Natural killer cell treated with Interleukin-12 subunit alpha and Interleukin-12 subunit beta and Interleukin-15 and Interleukin-18, amount 100 ng/mL, for 72 hours (primary cell): ENCODE measurements at places on chromosomes 2 and 18.

- DNase-seq = no peak
Measured at GRCh38 chr2:233031556-233032500, 644 bp upstream of the NEU2 start.

- DNase-seq = no peak
Measured at GRCh38 chr2:57894381-57894780, 152.2 kb upstream of the VRK2 start.

DNA sequence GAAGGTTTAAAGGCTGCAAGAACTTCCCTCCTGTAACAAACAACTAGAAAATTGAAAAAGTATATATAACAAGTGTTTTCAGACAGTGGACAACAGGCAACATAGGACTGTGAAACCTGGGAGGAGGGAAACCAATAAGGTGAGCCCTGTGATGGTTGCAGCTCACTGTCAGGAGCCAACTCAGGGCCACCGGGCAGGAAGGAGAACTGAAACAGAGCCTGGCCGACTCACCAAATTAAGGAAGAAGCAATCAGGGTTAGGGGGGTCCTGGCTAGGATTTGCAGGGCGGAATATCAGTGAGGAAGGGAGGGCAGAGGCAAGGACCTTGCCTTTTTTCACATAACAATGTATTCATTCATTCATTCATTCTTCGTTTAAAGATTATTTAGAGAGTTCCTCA lies 21.8 kb upstream of the CNRIP1 start:
- DNase-seq = no peak

DNA sequence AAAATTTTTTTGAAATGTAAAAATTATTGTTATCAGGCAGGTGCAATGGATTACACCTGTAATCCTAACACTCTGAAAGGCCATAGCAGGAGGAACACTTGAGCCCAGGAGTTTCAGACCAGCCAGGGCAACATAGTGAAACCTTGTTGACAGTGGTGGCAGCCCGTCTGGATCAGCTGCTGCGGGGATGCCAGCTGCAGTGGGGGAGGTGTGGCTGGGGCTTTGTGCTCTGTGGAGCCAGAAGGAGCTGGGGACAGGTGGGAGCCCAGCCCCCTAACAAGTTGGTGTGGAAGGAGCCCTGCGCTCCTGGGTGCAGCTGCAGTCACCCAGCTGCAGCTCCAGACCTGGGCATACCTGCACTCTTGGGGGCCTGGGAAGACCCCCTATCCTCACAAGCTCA lies 182.4 kb upstream of the MC4R start:
- DNase-seq = no peak

DNA sequence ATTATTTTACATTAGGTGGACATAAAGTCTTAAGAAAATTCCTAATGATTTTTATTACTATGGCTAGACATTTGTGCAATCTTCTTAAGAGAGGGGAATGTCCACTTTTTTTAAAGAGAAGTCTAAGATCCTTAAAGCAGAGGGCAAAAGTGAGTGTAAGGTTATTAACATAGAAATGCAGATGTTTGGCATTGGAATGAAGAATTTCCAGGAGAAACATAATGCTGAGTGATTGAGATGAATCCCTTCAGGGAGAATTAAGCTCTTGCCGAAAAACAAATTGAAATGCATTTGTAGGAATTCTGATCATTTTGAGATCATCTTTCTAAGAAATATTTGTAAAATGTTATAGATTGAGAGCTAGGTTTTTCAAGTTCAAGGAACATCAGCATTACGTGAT lies 15.0 kb downstream of the FAM124B start:
- no peak for DNase-seq

DNA sequence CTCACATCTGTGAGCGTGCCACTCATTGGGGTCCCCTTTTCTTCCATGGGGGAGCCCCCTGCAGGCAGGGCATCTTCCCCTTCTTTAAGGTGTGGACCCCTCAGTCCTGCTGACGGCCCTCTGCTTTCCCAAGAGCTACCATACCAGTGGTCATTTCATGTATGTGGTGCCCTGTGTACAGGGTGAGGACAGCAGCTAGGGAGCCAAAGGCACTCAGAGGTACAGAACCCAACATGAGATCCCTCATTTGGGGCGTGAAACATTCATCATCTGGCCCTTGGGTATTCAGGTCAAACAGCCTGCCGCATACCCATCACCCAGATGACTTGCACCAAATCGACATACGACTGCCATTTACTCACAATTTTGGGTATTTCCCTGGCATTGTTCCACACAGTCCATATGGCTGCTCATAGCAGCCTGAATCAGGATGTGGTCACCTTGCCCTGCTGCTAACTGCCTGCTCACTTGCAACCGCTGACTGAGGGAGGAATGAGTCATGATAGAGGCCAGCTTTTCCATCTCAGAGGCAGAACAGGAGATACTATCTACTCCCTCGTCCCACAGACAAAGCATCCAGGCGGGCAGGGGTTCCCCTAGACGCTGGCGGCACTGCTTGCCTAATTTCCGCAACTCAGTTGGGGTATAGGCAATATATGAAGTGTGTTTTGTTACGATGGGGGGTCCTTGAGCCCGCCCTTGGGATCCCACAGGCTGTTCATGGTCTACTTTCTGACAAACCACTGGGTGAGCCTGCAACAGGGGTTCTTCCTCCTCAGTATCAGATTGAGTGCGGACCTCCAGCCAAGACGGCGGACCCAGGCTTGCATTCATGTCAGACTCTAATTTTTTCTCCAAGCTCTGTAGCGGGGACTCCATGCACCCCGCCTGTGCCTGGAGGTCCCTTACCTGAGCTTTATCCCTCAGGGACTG lies 228.6 kb downstream of the SATB2 start:
- no peak for DNase-seq

DNA sequence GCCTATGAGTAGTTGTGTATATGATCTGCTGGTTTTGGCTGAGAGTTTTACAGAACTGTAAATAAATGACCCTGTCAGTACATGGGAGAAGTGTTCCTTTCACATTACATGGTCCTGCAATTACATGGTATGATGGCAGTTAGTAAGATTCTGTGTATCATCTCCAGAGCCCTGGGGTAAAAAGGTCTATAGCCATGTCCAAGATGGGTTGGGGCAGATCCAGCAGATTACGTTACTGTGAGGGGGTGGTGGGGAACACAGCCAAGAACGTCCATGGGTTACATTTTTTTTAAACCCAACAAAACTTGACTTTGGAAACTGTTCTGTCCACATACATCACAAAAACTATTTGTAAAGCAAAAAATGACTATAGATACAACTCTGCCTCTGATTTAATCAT lies 64.2 kb upstream of the LMAN1 start:
- no peak for DNase-seq

GRCh38 chr2:238009563-238009962 lies 42.7 kb downstream of the UBE2F start:
- DNase-seq = no peak
